ENCODE measurements at places on chromosomes 1 and 21.

DNA sequence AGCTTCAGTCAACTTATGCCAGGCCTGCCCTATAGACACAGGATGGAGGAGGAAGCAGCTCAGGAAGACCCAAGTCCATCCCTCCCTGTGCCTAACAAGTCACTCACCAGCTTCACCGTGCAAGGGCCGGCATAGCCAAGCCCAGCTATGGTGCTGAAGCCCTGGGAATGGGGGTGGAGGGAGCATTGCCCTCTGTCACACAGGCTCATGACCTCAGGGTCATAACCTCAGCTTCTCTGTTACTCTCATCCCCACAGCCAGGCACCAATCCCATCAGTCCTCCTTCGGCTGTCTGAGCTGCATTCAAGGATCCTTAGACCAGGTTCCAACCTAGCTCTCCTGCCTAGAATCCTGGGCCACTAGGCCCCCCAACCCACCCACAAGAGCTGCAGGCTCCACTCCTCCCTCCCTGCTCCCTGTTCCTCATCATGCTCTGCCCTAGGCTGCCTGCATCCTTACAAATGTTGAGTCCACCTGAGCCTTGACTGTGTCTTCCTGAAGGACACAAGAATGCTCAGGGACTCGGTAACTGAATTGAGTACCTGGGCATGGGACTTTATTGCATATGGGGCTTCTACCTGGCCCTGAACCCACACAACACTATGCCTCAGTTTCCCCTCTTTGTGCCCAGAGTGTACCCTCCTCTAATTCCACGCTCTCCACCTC is 1.7 kb downstream of the CD244 start:
- DNase-seq = no peak

- DNase-seq = no peak
These were observed 96.0 kb upstream of the BMP8A start for GRCh38 chr1:39395357-39395831.

GRCh38 chr21:32334980-32335531 is 36.4 kb downstream of the MRAP start:
- no peak for DNase-seq

DNA sequence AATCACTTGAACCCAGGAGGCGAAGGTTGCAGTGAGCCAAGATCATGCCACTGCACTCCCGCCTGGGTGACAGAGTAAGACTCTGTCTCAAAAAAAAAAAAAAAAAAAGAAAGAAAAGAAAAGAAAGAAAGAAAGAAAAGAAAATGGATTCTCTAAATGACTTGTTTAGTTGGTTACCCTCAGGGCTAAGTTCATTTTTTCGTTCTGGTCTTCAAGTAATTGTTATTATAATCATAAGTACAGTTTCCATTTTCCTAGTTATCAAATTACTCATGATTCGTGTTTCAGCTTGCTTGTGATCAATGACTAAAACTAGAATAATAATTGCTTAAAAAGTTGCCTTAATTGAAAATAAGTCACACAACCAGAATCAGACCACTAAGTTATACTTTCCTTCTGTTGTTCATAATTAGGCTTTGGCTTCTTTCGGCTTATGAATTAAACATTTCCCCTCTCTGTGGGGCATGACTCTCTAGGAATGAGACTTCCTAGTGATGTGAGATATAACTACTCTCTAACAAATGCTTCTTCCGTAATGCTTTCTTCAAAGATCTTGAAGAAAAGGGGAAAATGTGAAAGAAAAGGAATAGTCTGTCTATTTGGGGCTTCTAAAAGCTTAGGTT is 9.6 kb upstream of the RLF start:
- DNase-seq = no peak

DNA sequence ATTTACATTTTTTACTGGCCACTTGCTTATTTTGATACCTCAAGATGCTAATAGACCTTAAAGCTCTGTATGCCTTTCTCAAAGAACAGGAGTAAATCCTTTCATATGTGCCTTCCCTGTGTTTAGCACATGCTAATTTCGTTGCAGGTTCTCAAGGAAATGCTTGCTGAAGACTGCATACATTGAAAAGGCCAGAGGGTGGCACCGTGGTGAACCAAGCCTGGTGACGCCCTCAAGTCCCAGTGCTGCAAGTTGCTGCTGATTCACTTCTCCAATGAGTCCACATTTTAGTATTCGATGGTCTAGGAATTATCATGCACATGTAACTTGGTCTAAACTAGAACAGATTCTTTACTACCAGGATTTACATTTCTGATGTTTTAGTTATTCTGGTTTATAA is 94.1 kb downstream of the CLDN17 start:
- no peak for DNase-seq

GRCh38 chr1:30378003-30378596 is 345.3 kb downstream of the MATN1 start:
- DNase-seq = no peak

GRCh38 chr1:77388661-77389060 is 106.8 kb downstream of the AK5 start:
- DNase-seq = no peak

GRCh38 chr1:205739348-205740160 is 10.4 kb downstream of the NUCKS1 start:
- DNase-seq = no peak

DNA sequence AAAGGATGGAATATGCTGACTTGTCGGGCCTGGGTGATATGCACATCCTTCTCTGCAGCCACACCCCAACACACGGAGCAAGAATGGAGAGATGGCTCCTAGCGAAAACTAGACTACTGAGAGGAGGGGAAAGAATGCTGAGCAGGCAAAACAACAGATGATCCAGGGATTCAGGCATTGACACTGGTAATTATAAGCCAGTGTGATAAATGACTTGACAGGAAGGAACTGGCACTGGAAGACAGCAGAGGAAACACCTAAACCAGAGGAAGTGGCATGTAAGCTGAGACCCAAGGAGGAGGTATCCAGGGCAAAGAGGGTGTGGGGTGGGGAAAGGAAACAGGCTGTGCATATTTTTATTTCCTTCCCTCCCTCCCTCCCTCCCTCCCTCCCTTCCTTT is 31.7 kb upstream of the KHDRBS1 start:
- DNase-seq = no peak

GRCh38 chr1:17544776-17545350 is 5.4 kb downstream of the ARHGEF10L start:
- DNase-seq = no peak

GRCh38 chr1:12168451-12169160 is 1.8 kb downstream of the TNFRSF1B start:
- no peak for DNase-seq

DNA sequence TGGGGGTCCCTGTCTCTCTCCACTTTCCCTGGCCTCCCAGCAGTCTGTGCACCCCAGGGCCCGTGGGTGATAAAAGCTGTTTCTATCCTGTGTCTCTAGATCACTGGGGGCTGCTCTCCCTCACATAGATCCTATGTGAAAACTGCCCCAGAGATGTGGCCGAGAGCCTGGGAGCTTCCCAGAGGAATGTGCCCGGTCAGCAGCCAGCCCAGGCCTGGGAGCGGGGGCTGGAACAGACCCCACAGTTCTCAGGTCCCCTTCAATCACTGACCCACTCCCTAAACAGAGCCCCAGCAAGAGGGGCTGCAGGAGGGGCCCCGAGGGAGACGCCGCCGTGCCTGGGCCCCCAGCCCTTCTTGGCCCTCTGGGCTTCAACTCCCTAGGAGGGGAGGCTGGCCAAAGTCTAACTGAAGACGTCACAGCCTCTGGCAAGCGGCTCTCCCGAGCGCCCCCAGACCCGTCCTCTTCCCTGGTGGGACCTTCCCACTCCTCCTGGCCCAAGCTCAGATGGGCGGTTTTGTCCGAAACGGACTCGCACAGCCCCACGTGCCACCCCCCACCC is 403 bp downstream of the MXRA8 start:
- DNase-seq = no peak

DNA sequence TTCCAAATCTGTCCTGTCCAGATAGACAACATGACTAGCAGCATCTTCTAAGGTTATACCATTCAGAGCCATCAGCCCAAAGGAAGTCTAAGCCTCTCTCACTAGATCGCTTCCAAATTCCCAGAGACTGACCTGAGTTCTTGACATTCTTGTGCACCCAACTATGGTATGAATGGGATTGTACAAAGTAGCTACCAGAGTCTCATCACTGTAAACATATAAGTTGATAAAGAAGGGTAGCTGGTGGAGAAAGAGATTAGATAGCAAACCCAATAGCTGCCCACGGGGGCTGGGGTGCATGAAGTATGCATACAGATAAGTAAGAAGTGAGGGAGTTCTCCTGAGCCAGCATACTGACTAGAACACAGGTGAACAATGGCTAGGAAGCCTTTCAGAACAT is 180.0 kb downstream of the PLPP3 start:
- no peak for DNase-seq

DNA sequence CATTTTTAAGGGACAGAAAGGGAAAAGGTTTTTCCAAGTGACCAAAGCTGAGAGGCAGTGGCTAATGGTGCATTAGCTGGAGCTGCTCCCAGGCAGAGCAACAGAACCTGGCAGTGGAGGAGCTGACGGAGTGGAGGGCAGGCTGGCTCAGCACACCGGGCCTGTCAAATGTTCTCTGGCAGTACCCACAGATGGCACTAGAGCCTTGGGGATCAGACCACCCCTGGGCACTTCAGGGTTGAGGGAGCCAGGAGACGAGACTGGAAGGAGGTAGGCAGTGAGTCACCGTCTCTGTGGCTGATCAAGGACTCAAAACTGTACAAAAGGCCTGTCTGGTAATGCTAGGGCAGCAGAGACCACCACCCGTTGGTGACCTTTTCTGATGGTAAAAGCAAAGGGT is 121.7 kb upstream of the KIAA0040 start:
- no peak for DNase-seq

DNA sequence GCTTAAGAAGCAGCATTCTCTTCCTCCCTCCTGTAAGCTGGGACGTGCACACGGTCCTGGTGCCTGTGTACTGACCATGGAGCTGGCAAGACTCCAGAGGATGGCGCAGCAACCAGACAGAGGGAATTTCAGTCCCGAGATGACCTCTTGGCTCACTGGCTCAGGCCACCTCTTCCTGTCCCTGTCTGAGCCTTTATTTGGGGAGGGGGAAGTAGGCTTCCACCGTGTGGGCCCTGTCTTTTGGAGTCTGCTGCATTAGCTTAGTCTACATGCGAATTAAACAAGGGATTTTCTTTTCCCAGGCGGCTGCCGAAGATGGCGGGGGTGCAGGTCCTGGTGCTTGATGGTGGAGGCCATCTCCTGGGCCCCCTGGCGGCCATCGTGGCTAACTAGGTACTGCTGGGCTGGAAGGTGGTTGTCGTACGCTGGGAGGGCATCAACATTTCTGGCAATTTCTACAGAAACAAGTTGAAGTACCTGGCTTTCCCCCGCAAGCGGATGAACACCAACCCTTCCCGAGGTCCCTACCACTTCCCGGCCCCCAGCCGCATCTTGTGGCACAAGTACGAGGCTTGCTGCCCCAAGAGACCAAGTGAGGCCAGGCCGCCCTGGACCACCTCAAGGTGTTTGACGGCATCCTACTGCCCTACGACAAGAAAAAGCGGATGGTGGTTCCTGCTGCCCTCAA is 10.2 kb downstream of the IL24 start:
- DNase-seq = no peak

DNA sequence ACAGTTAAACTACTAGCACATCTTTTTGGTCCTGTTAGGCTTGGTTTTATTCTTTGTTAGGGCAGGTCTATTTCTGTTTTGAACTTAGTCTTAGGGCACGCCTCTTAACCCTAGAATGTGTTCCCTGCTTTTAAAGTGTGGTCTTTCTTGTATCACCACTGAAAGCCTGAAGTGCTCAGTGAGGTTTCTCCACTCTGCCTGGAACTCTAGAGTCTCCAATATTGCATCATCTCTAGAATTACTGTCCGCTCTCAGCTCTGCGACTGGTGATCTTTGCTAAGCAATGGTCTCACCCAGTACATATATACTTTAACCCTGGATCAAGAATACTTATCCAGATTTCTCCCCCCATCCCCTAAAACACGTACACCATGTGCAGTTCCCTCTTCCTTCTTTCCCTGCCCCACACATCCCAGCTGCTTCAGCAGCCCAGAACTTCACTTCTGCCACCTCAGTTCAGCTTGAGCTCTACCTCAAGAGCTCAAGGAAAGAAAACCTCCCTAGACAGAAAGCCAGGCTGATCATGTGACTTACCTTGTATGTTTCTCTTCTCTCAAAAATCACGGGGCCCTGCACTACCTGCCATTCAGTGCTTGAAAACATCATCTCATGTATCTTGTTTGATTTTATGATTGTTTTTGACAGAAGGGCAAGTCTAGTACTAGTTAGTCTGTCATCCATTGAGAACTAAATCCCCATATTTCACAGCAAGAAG is 59.9 kb downstream of the TENT5C start:
- DNase-seq = no peak

DNA sequence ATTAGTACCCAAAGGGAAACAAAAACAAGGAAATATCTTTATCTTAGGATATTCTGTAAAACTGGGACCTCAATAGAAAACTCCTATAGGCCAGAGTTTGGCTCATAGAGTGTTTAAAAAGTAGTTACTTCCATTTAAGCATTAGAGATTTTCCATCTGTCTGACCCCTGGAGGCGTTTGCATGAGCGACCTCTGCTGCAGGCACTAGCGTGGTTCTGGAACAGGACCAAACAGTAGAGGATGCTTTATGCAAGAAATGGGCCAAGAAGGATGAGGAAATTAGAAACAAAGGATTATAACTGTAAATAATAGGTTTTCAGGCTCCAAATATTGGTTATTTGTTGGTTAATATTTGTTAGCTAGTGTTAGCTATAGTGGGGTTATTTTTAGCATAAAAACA is 5.7 kb downstream of the ZBTB40 start:
- no peak for DNase-seq

- DNase-seq = no peak
These were observed 54.5 kb upstream of the GADD45A start for GRCh38 chr1:67630438-67631045.

DNA sequence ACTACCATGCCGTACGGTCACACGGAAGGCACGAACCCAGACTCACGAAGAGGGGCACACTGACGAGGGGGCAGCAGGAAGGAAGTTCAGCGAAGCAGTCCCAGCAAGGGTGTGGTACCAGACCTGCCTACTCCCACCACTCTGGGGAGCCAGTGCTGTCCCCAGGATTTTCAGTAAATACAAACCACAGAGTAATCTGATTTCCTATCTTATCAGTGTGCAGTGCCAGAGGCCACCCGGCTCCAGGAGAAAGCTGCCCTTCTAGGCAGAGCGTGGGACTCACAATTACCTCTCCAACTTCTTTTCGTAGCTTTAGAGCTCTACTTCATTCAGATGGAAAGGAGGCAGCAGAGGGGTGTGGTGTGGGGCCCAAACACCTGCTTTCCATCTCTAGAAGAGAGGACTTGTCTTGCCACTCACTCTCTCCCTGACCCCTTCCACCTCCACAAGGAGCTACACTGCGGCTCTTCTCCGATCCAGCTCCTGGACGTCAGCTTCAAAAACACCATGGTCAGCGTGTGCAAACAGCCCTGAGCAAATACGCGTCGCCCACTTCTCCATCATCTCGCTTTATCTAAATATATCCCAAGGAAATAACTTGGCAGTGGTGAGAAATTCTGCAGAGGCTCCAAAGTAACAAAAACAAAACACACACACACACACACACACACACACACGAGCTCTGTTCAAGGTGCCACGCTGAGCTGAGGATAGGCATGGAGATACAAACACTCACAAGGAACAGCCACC is 98.5 kb downstream of the MRPL37 start:
- DNase-seq = no peak

All from stimulated activated CD8-positive, alpha-beta memory T cell treated with anti-CD3 and anti-CD28 coated beads, Interleukin-4, amount 100 ng/mL, for 1 hour (primary cell).